ENCODE measurements at places on chromosomes 7 and 10. TPM values are rescaled to one million over a fixed set of nuclear protein-coding genes. Genes with fewer than 3 reads are reported as not detected.

- H3K27ac ChIP-seq: no peak overlapping the region
- no peaks in the 10 kb centered on the region for H3K4me1 ChIP-seq
- DNase-seq: no peak
- H3K27me3 ChIP-seq: no peaks in the 10 kb centered on the region
Measured at GRCh38 chr7:146700015-146700560, 583.5 kb downstream of the CNTNAP2 start.

- H3K4me1 ChIP-seq: peaks cover 7% of the 10 kb centered on the region
- no peaks in the 10 kb centered on the region for H3K36me3 ChIP-seq
- H3K4me3 ChIP-seq: no peak overlapping the region
- no peaks in the 10 kb centered on the region for H3K27me3 ChIP-seq
- DNase-seq: peak; percentile 11
Measured at GRCh38 chr10:101467286-101467770, 113.4 kb downstream of the BTRC start.

GRCh38 chr10:77685432-77685831 lies 47.8 kb upstream of the KCNMA1 start:
- H3K27ac ChIP-seq: no peak overlapping the region
- peaks cover 37% of the 10 kb centered on the region for H3K27me3 ChIP-seq
- no peak overlapping the region for H3K4me3 ChIP-seq
- no peaks in the 10 kb centered on the region for H3K4me1 ChIP-seq
- no peaks in the 10 kb centered on the region for H3K36me3 ChIP-seq

DNA sequence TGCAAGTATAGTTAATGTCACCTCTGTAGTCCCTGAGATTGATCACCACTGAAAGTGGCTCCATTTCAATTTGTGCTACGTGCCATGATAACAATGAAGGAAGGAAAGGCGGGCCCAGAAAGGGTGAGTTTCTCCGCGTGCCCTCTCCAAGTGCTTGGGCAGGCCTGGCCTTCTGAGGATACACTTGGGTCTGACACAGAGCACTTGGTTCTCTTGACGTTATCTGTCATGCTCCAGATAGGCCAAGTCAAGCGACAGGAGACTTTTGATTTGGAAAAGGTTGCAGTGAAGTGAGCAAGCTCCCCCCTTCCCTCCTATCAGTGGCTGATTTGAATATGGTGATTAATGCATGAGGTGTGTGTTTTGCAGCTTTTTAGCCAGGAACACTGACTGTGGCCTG lies 160.9 kb upstream of the INSYN2A start:
- DNase-seq: no peak
- no peak overlapping the region for H3K27ac ChIP-seq
- H3K4me3 ChIP-seq: no peak overlapping the region
- H3K4me1 ChIP-seq: no peaks in the 10 kb centered on the region

The GNAI1 gene
- 2.0 TPM for total RNA-seq

DNA sequence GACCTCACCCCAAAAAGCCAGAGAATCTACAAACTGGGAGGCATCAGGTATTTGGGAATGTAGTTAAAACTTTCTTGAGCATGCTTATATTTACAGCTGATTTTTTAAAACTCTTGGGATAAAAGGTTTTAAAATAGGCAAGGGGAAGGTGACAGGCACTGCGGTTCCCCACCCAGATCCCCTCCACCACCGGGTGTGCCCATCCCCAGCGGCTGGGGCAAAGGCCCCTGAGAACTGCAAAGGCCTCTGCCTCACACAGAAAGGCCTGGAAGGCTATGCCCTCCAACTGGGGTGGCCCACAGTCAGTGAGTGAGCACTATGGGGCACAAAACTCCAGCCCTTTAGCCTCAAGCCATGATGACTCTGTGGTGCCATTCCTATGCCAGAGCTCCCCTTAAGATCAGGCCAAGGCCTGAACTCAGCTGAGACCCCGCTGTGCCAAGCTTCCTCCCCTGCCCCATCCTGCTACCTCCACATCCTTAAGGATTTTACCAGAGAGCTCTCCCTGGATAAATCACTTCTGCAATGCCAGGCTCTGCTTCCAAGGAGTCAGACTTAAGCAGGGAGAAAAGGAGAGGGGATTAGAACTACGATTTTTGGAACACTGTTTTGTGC lies 299.1 kb downstream of the GRID1 start:
- H3K27ac ChIP-seq: no peak overlapping the region
- H3K4me1 ChIP-seq: peaks cover 3% of the 10 kb centered on the region
- H3K4me3 ChIP-seq: no peak overlapping the region
- no peaks in the 10 kb centered on the region for H3K36me3 ChIP-seq
- no peak for DNase-seq

The TRA2A gene
- 102 TPM for total RNA-seq

GRCh38 chr7:35348611-35349400 lies 94.9 kb upstream of the TBX20 start:
- no peak overlapping the region for H3K4me3 ChIP-seq
- H3K36me3 ChIP-seq: no peaks in the 10 kb centered on the region
- peaks cover 8% of the 10 kb centered on the region for H3K27me3 ChIP-seq

DNA sequence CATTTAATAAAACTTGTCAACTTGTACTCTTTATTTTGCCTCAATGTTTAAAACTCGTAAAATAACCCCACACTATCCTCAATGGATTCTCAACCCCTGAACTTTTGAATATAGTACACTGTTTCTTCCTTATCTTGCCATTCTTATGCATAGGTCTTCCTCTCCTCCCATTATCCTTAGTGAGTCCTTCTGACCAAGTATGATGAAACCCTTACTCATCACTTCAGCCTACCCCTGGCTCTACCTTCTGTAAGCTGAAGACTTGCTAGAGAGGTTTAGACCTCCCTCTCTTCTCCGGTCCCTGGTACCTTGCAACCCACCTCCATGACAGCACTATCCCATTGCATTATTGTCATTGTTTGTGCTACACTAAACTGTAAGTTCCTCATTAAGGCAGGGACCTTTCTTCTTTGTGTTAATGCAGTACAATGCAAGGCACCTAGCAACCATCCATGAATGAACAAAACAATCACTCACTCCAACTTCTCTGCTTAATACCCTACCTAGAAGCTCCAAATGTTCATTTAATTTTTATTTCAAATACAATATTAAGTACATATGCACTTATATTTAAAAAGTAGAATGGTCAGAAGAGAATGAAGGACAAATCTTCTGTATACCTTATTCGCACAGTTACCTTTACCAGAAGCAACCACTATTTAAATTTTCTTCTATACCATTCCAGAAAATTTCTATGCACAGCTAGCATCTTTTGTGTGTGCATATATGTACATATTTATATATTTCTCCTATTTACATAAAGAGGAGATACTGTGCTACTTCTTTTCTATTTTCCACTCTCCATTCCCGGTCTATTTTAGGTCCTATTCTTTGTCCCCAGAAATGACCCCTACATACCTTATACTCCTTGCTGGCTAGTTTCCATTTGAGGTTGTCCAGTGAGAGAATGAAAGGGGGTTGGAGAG lies 77.5 kb downstream of the SLC16A9 start:
- DNase-seq: no peak
- H3K36me3 ChIP-seq: no peaks in the 10 kb centered on the region
- no peak overlapping the region for H3K27ac ChIP-seq
- H3K4me3 ChIP-seq: no peak overlapping the region
- no peaks in the 10 kb centered on the region for H3K4me1 ChIP-seq
- peaks cover 8% of the 10 kb centered on the region for H3K27me3 ChIP-seq
